ENCODE measurements at places on chromosomes 13 and 19.

DNA sequence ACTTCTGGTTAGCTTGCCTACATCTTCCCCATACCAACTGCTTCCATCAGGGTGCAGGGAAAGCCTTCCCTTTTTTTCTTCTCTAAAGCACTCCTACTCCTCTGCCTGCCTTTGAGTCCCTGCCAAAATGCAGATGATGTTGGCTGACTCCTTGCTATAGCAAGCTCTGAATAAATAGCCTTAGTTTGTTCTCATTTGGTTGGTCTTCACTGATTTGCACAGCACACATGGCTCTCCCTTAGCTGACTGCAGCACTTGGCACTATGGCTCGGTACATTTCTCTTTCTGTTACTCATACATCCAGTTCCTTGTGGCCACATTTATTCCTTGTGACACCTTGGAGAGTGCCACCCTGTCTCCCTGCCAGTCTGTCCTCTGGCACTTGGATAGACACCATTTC, 249.8 kb downstream of the DCLK1 start:
- no peak for DNase-seq

DNA sequence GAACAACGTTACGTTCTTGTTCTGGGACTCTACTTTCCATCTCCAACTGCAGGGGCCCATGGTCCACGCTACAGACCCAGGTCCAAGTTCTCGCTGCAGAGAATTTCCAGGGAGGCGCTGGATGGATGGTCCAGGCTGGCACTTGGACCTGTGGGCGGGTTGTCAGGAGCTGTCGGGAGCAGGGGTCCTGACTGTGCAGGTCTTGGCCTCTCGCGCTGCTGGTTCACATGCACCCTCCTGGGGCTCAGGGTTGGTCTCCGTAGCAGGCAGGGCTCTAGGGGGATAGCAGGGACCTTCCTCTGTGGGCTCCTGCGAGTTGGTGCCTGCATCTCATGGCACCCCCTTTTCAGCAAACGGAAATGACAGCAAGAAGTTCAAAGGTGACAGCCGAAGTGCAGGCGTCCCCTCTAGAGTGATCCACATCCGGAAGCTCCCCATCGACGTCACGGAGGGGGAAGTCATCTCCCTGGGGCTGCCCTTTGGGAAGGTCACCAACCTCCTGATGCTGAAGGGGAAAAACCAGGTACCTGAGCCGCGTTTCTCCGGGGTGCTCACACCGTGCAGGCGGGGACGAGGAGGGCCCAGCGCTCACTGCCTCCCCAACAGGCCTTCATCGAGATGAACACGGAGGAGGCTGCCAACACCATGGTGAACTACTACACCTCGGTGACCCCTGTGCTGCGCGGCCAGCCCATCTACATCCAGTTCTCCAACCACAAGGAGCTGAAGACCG, 6.6 kb downstream of the PTBP1 start:
- DNase-seq: no peak

- DNase-seq: no peak
Measured at GRCh38 chr19:55012306-55012705, 25.8 kb downstream of the GP6 start.

- no peak for DNase-seq
Measured at GRCh38 chr13:73778242-73778864, 355.9 kb downstream of the KLF12 start.

- DNase-seq: no peak
Measured at GRCh38 chr13:66809485-66809884, 420.7 kb downstream of the PCDH9 start.

- DNase-seq: peak; percentile 61
Measured at GRCh38 chr19:12668932-12669269, 2.3 kb downstream of the WDR83 start.

DNA sequence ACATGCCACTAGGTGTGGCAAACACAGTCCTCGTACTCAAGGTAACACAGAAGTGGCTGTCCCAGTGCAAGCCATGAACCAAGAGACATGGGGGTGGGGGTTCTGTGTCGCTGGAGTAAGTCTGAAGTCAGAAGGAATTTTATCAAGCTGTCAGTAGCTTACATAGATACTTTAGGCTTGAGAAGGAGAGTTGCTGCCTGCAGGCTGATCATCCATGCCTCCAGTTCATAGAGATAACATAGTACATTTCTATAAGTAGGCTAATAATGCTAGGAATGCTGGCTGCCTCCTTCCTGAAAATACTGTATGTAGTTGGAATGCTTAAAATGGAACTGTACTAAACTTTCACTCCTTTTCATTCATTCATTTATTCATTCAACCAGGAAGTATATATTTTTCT, 70.1 kb downstream of the CAB39L start:
- DNase-seq: no peak

DNA sequence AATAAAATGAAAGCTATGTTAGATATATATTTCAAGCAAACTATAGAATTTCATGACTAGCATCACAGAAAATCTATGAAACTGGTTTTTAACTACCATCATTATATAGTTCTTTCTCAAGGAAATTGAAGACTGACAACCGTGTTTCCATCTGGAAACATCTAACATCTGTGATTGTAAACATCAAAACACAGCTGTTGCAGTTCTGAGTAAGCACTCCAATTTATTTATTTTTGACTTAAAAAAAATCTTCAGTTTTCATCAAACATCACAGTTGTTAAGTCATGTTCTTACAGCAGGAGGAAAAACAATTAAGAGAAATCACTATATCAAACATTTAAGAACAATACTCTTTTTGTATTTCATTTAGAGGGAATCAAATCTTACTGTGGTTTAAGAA, 1653.0 kb upstream of the MIR17HG start:
- no peak for DNase-seq

DNA sequence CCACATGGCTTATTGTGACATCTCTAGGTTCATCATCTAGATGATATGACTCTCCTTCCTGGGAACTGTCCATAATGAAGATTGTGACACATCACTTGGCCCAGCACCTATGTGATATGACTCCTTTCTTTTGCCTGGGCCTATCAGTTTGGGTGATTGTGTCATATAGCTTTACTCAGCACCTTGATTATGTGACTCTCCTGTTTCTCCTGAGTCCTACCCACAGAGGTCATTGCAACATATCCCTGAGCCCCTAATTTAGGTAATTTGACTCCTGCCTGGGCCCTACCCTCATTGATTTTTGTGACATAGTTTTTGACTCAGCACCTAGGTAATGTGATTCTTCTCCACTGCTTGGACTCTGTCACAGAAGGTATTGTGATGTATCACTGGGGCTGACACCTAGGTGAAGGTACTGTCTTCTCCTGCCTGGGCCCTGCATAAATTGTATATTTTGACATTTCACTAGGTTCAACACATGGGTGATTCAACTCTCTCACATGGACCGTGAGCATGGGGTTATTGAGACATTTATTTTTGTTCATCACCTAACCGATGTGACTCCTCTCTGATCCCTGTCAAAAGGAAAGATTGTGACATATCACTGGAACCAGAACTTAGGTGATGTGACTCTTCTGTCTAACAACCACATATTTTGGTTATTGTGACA, 26.2 kb upstream of the ZNF254 start:
- DNase-seq: no peak

DNA sequence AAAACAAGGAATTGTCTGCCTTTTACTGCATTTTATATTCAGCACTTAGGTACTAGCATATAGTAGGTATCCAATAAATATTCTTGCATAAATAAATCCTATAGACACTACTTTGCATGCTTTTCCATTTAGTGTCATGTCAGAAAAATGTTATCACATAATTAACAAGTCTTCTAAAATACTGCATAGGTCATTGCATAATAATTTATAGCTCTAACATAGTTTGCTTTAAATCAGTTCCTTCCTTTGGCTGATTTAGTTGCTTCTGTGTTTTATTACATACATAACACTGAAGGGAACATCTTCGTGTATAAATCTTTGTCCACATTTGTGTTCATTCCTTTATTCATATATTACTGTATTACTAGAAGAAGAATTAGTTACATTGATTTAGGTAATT, 36.2 kb downstream of the WASF3 start:
- no peak for DNase-seq

DNA sequence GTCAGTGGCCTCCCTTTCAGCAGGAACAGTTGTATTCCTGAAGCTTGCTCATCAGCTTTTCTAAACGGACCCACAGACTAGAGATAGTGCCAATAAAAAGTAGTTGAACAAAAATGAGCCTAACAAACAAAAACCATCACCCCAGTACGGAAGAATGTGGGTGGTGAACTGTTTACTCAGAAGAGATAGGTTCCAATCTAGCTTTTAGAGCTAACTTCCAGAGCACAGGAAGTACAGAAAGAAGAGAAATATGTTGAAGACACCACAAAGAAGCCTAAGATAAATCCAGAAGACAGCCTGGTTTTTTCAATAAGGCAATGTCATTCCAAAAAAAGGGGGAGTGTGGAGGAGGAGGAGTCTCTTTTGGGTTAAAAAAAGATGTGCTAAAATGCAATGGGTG, 2.8 kb upstream of the LMO7 start:
- DNase-seq: no peak

- DNase-seq: no peak
Measured at GRCh38 chr13:42551611-42552010, 22.3 kb upstream of the TNFSF11 start.

- DNase-seq: no peak
Measured at GRCh38 chr19:4748589-4748988, 24.9 kb upstream of the DPP9 start.

- DNase-seq: no peak
Measured at GRCh38 chr13:35994131-35994966, 136.8 kb downstream of the DCLK1 start.

DNA sequence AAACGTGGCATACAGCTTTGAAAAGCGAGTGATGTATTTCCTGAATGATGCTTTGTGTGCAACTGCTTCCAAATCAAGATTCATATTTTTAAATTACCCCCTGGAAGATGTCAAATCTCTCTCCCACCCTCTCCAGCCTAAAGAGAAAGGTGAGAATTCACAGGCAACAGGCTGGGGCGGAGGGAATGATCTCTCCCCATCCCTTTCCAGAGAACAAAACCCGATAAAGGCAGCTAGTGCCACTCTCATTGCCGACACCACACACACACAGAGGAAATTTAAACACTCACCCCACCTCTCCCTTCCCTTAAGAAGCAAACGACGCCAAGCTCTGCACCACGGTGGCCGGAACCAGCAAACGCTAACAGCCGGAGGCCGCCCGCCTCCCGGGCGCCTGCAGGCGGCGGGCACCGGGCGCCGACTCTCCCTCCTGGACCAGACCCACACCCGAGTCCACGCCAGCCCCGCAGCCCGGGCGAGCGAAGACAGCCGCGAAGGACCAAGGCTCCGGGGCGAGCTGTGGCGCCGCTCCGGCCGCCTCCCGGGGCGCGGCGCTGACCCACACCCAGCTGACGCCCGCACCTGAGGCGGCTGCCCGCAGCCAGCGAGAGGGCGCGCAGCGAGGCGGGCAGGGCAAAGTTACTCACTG, 477 bp downstream of the LNX2 start:
- peak; percentile 33 for DNase-seq

DNA sequence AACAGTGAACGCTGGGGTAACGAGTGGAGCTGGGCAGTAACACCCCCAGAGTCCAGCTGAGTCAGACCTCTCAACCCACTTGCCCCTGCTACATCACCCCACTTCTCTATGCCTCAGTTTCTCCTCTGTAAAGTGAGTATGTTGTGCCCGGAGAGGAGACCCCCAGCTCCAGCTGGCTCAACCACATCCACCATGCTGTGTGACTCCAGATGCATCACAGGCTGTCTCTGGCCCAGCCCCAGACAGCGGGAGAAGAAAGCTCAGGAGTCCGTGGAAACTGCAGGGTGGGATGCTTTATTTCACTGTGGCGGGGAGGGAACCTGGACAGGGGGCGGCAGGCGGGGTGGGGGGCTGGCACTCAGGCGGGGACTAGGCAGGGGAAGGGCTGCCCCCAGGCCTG, 9.6 kb upstream of the ELL start:
- no peak for DNase-seq

DNA sequence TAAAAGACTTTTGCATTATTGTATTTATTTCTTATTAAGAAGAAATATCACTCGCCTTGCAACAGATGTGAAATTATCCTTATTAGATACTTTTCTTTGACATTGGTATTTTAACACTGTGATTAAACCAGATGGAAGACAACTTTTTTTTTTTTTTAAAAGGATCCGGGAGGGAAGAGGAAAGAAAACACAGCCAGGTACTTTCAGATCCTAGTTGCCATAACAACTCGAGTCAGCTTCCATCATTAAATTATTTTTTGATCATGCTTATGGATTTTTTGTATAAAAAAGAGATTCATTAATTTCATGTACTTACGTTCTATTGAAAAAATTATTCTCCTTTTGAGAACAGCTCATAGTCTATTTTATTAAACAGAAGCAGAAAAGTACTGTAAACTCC, 515.7 kb downstream of the TBC1D4 start:
- DNase-seq: no peak

GRCh38 chr13:53159431-53159830, 130.8 kb downstream of the OLFM4 start:
- DNase-seq: no peak

DNA sequence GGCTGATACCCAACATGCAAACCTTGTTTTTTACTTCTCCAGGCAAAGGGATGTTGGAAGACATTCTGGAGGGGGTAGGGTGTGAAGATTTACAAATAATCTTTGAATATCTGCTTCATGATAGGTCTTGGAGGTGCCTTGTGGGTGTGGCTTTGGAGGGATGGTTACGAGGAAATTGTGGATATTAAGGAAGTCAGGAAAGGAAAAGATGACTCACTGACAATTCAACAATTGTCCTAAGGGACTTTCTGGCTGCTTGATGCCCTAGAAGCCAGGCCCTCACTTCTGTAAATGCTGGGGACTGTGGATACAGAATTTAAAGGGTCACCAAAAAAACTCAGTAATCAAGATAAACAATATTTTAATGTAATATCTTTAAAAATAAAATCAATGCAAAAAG, 37.4 kb upstream of the ZNF527 start:
- DNase-seq: no peak

GRCh38 chr13:27535546-27535945, 84.8 kb downstream of the LNX2 start:
- no peak for DNase-seq

DNA sequence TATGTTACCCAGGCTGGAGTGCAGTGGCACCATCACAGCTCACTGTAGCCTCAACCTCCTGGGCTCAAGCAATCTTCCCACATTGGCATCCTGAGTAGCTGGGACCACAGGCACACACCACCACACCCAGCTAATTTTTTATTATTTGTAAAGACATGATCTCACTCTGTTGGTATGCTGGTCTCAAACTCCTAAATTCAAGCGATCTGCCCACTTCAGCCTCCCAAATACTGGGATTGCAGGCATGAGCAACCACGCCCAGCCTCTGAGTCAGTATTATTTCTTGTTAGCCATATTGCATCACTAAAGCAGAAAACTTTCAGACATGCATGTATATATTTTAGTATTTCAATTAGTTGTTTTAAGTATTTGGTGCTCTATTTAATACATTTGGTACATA, 376.4 kb downstream of the GPC6 start:
- no peak for DNase-seq

DNA sequence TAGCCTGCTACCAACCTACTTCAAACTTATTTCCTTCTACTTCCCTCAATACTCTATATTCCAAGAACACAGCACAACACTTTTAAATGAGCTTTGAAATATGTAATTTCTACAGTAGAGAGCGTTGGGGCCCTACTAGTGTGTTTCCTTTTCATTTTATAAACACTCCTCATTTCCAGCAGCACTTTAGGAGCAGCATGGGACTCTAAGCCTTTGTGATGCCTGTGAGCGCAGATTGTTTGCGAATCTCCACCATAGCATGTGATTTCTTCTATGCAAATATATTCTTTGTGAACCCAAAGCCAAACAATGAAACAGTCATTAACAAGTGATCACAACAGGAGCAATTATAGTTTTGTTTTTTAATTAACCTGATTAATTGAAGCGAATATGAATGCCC, 3.6 kb downstream of the SOHLH2 start:
- DNase-seq: no peak
